ENCODE measurements at places on chromosomes 5 and 9. TPM values are rescaled to one million over a fixed set of nuclear protein-coding genes. Genes with fewer than 3 reads are reported as not detected.

GRCh38 chr5:146947181-146947941 lies 68.8 kb upstream of the PPP2R2B start:
- no peak for DNase-seq

DNA sequence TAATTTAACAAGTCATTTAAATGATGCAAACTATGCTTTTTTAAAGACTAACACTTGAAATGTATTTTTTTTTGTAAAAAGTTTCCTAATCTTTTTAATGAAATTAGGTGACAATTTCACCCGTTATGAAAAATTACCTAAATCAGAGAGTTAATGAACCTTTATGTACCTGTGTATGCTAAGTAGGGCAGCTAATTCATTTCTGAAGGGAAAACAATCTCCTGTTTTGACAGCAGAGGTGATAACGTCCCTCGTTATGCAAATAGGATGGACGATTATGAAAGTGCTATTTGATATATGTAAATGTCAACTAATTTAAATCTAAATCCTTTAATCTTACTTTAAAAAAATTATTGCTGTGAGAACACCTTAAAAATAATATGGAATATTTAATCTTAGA lies 58.8 kb downstream of the MEF2C start:
- DNase-seq: no peak

- no peak for DNase-seq
These were observed 5.0 kb upstream of the MRNIP start for GRCh38 chr5:179863449-179864085.

GRCh38 chr5:138605254-138605972 lies 30.2 kb upstream of the HSPA9 start:
- no peak for DNase-seq

- no peak for DNase-seq
These were observed 325.0 kb downstream of the AGTPBP1 start for GRCh38 chr9:85416715-85417114.

DNA sequence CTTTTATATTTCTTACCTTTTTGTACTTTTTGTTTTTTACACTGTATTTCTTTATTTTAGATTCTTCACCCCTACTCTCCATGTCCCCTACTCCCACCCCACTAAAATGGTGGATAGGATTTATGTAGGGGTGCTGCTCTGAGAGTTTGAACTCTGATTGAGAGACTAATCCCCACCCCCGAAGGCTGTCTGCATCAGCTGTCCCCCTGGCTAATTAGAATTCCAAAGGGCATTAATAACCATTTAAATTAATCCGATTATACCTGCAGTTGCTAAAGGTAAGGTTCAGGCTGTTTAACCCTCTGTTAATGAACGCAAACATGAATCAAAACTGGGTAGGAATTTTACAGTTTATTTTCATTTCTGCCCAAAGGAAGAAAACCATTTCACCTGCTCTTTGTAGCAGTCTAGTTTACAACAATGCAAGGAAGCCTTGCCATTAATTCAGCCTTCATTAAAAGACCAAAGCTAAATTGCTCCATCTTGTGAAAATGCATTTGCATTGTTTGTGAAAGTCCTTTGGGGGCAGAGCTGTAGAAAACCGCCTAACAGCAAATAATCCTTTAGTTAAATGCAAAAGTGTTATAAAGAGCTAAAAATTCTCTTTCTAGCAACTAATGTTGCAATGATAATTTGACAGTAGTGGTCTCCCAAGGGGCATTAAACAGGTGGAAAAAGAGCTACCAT lies 71.2 kb downstream of the ZCCHC7 start:
- no peak for DNase-seq

DNA sequence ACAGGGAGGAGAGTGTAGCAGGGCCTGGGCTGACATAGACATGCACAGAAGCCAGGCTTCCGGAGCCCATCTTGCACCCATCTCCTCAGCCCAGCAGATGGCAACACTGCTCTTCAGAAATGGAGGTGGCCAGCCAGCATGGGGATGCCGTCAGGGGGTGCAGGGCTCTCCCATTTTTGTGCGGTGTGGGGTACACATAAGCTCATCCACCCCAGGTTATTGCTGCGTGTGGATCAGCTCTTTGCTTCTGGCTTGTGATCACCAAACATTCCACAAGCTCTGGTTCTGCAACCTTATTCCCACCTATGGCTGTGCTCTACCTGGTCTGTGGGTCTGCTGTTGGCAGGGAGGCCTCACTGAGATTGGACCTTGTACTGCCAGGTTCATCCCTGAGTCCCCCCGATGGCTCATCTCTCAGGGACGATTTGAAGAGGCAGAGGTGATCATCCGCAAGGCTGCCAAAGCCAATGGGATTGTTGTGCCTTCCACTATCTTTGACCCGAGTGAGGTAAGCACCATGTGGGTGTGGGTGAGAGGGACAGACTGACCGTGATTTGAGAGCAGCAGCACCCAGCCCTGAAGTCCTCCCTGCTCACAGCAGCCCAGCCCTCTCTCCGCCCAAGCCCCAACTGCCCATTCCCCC lies 17.3 kb downstream of the SLC22A5 start:
- peak; percentile 45 for DNase-seq

GRCh38 chr9:79300068-79300467 lies 271.7 kb upstream of the TLE4 start:
- no peak for DNase-seq

- DNase-seq: no peak
These were observed 83.1 kb downstream of the FGF1 start for GRCh38 chr5:142602720-142603245.

DNA sequence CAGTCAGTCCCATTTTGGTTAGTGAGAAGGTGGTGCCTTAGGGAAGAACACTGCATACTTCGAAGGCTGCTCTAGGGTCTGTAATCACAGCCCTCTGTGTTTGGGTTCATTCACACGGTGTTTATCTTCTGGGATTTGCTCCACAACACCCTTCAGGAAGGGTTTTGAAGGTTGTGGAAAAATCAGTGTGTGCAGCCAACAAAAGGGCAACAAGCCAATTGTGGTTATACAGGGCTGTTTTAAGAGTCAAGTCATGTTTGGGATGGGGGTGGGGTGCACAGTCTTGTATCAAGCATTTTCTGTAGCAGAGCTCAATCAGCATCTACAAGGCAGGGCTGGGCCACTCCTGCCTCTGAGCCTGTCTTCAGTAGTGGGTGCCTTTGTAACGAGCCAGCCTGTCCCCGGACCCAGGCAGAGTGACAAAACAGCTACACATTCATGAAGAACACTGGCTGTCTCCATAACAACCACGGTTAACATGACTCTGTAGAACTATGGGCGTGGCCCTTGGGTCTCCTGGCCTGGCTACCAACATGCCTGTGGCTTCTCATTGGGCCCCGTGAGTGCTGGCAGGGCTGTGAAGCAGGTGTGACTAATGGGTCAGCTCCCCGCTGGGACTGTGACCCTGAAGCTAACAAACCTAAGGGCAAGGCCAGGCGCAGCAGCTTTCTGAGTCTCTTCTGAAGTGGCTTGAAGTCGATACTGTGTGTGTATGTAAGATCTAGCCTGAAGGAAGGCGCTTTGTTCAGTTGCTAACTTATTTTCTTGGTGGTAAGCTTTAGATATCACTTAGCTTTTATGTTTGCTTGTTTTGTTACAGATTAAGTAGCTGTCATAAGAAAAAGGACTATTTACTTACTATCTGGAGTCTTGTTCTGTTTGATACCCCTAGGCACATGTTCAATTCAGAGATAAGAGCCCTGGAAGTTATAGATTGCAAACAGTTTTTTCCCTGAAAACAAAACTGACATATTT lies 27.9 kb upstream of the GOLM1 start:
- no peak for DNase-seq

- DNase-seq: no peak
These were observed 183.0 kb upstream of the EFNA5 start for GRCh38 chr5:107853696-107854095.

GRCh38 chr9:94632737-94633136 lies 6.6 kb downstream of the FBP1 start:
- no peak for DNase-seq

GRCh38 chr5:111635151-111635902 lies 121.7 kb downstream of the NREP start:
- no peak for DNase-seq

- DNase-seq: no peak
These were observed 158.5 kb downstream of the FSTL4 start for GRCh38 chr5:133453831-133454230.

DNA sequence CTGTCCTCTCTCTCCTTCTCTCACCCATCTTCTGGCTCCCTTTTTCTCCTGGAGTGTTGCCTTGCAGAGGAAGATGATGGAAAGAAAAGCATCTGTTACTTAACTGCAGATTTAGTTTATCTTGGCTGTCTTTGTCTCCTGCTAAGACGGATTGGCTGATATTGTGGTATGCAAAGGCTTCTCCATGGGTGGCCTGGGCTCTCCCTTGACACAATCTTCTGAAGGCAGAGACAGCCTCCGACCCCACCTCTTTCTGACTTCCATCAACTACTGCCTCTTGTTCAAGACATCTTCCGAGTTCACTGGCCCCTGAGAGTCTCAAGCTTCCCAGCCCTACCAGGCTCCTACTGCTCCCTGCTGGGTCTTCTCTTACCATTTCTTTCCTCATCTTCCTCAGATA lies 403.7 kb downstream of the LRRC70 start:
- DNase-seq: no peak

GRCh38 chr5:56456002-56456401 lies 222.9 kb upstream of the ANKRD55 start:
- DNase-seq: no peak

DNA sequence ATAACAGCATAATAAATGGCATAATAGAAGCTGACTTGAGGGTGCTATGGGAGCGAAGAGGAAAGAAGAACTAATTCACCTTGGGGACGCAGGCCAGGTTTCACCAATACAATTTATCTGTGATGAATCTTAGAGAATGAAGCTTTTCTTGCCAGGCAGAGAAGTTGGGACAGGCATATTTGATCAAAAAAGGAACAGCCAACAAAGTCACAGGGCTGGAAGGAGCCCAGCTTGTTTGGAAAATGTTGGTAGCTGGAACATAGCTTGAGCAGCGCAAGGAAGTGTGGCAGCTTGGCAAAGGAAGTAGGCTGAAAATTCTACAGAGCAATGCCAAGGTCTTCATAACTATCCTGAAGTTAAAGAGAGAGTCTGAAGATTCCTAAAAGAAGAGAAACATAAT lies 181.5 kb upstream of the OR13F1 start:
- no peak for DNase-seq

DNA sequence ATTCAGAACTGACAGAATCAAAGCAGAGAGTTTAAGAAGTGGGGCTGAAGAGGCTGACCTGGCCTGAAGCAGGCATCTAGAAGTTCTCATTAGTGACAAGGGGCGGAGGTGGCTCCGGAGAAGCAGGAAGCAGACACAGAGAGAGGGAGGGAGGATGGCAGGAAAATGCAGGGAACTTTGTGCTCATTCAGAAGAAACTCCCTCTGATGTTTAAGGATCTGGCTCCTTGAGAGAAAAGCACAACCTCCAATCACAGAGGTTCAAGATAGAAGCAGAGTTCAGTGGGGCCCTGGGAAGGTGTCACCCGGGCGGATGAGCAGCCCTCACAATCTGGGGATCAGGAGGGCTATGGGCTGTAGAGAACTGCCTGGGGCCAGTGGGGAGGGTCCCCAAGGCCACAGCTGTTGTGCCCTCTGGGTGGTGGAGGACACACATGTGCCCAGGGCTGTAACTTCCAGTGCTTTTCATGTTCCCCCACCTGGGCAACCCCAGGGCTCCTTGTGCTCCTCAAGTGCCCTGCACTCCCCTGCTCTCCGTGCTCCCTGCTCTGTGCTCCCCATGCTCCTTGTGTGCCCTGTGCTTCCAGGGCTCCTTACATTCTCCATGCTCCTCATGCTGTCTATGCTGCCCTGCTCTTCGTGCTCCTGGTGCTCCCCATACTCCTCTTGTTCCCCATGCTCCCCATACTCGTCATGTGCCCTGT lies 51.4 kb downstream of the TRIP13 start:
- no peak for DNase-seq

DNA sequence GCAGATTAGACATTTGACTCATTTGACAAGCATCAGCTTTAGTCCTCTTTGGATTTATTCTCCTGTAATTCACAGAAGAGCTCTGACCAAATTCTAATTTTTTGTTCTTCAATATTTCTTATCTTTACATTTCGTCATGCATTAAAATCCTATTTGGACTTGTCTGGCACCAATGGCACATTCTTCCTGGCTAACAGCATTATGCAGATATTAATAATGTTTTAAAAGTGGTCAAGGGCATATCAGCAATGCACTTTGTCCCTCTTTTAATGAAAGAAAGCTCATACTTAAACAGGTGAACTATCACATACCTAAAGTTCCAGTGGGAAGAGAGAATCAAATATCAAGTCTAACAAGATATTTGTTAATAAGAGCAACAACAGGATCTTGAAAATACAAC lies 270.4 kb downstream of the ARL15 start:
- DNase-seq: no peak

- no peak for DNase-seq
These were observed 15.4 kb downstream of the FAM81B start for GRCh38 chr5:95406426-95407090.

GRCh38 chr9:126228781-126229444 lies 97.7 kb upstream of the MVB12B start:
- DNase-seq: peak; percentile 31

DNA sequence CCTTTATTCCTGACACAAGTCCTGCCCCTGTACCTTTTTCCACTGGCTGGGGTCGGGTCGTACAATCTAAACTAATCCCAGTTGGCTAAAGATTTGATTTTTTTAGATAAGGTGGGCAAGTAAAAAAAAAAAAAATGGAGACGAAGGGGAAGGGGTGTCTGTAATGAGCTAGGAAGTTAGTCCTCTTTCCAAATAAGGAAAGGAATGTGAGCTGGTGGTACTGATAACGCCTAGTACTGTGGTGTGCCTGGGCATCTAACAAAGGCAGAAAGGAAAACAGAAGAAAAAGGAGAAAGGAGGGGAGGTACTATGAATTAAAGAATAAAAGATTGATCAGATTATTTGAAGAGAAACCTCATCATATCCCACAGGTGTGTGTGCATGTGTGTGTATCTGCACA lies 21.3 kb downstream of the PRDM9 start:
- DNase-seq: no peak

GRCh38 chr5:127887282-127887681 lies 184.1 kb downstream of the CCDC192 start:
- DNase-seq: no peak

GRCh38 chr5:180866985-180867384 lies 5.9 kb upstream of the ZFP62 start:
- DNase-seq: no peak

DNA sequence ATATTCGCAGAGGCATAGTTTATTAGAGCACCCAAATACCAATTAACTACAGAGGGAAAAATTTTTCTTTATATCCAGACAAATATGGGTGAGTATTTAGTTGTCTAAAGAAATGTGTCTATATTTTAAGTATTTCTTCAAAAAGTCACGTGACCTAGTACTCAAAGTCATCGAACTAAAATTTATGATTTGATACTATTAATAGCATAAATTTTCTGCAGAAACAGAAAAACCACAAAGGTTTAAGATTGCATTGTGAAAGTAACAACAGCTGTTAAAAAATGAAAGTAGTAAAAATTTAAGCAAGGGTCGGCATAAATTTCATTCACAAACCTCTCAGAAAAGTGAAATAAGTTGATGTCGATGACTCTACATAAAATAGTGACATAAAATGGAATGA lies 323.9 kb upstream of the RORB start:
- DNase-seq: no peak

The PLAC8L1 gene
- not detected for total RNA-seq

The GKAP1 gene
- 5.9 TPM for total RNA-seq

The FXN gene
- total RNA-seq: 16.2 TPM

The ANKDD1B gene
- 0.42 TPM for total RNA-seq

The IL5 gene
- total RNA-seq: not detected

The CHMP5 gene
- total RNA-seq: 22.6 TPM

The NLN gene
- 2.3 TPM for total RNA-seq

The ASTN2 gene
- 3.7 TPM for total RNA-seq

The HCN1 gene
- not detected for total RNA-seq

The DCTN4 gene
- 73.5 TPM for total RNA-seq

The SLC6A3 gene
- total RNA-seq: not detected

The CRB2 gene
- total RNA-seq: not detected
